ENCODE measurements at places on chromosomes 16 and 17. TPM values are rescaled to one million over a fixed set of nuclear protein-coding genes. Genes with fewer than 3 reads are reported as not detected.

ALOX12B gene
- total RNA-seq, result not detected

OR1F1 gene
- not detected for total RNA-seq

NLGN2 gene
- 21.7 TPM for total RNA-seq

MAP2K6 gene
- total RNA-seq, result 8.8 TPM

NSMCE1 gene
- total RNA-seq, result 54.1 TPM

NTHL1 gene
- 30.5 TPM for total RNA-seq

All from glomerular endothelial cell (primary cell).